ENCODE measurements at places on chromosomes 12 and 14. TPM values are rescaled to one million over a fixed set of nuclear protein-coding genes. Genes with fewer than 3 reads are reported as not detected.

The MYO1H gene
- polyA plus RNA-seq = not detected

The MORN3 gene
- 0.35 TPM for polyA plus RNA-seq

The GALNT6 gene
- polyA plus RNA-seq = 31.1 TPM

The LRCOL1 gene
- polyA plus RNA-seq = 0.11 TPM

The SDS gene
- polyA plus RNA-seq = not detected

The GPD1 gene
- polyA plus RNA-seq = 0.04 TPM

The FSCB gene
- polyA plus RNA-seq = not detected

The CSRP2 gene
- 95.9 TPM for polyA plus RNA-seq

The CLEC14A gene
- 0.25 TPM for polyA plus RNA-seq

- no peak for DNase-seq
These were observed 56.4 kb upstream of the USP44 start for GRCh38 chr12:95607642-95608041.

GRCh38 chr12:112810235-112810917, 18.8 kb downstream of the RPH3A start:
- no peak for DNase-seq

- no peak for DNase-seq
These were observed 9.3 kb downstream of the ZNF664 start for GRCh38 chr12:123982269-123982668.

- no peak for DNase-seq
These were observed 811 bp upstream of the MEG3 start for GRCh38 chr14:100824901-100825712.

- no peak for DNase-seq
These were observed 4.9 kb downstream of the TGM1 start for GRCh38 chr14:24258119-24258518.

GRCh38 chr14:102450206-102451063, 59.1 kb downstream of the ANKRD9 start:
- no peak for DNase-seq

DNA sequence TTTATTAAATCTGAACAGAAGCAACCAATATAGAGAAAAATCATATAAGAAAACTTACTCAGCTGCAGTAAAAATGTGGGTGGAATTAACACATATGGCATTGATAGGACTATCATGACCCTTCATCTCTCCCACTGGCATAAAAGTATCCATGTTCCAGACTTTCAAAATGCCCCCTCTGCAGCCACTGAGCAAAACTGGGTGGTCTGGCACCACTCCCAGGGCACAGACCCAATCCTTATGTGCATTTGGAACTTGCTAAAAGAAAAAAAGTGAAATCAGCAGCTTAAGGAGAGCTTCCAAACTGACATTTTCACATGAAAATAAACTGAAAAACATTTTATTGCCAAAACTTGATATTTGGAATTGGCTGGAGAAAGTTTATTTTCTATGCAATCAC, 141.5 kb downstream of the KIF21A start:
- DNase-seq = no peak

DNA sequence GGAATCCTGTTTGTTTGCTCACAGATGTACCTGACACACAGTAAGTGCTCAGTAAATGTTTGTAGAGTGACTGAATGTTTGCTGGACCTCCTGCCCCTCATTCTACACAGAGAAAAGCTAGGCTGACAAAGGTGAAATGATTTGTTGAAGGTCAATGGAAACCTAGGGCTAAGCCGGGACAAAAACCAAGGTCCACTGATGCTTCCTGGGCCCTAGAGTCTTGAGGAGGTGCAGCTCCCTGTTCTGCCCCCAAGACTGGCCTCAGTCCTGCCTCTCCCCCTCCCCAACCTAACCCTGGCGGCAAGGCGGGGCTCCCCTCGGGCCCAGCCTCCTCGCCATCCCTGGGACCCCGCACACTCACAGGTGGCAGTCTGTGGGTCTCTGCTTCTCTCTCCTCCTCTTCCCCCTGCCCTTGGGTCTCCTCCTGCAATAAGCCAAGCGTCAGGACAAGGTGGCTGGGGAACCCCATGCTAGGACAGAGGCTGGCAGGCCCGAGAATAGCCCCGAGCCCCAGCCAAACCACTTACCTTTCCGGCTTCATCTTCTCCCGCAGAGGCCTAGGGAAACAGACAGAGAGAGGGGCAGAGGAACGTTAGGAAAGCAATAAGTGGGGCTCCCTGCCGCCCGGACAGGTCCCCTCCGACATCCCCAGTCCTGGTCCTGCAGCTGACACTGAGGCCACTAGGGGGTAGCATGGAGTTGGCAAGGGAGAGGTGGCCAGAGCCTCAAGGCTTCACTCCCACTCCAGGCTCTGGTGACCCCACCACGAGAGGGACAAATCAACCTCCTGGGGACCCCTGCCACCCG, 9.3 kb downstream of the PGF start:
- no peak for DNase-seq

DNA sequence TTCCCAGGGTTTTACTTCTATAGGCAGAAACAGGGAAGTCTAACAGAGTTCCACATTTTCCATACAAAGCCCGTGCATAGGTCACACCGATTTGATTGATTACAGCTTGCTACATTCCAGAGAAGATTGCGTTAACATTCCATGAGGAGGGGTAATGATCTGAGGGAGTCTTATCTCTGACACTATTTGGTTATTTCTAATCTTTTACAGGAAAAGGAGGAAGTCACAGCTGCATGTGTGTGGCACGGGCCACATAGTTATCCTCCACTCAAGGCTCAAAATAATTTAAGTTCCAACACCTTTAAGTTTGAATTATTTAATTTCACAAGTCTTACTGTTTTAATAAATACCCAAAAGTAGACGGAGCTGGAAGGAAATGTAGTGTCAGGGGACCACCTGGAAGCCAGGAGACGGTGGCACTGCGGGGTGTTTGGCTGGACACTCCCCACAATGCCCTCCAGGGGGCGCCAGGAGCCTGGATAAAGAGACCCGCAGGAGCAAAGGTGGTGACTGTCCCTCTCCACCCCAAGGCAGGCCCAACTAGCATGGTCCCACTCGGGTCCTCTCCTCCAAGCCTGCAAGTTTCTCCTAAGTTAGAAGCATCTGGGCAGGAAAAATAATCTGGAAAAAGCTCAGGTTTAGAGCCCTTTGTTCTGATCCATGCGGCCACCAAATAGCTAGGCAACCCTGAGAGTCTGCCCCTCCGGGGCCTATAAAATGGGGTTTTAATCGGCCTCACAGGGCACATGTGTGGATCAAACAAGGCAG, 20.2 kb downstream of the KRT8 start:
- no peak for DNase-seq

- peak; percentile 32 for DNase-seq
These were observed 527.3 kb downstream of the SNAPC1 start for GRCh38 chr14:62289471-62289870.

DNA sequence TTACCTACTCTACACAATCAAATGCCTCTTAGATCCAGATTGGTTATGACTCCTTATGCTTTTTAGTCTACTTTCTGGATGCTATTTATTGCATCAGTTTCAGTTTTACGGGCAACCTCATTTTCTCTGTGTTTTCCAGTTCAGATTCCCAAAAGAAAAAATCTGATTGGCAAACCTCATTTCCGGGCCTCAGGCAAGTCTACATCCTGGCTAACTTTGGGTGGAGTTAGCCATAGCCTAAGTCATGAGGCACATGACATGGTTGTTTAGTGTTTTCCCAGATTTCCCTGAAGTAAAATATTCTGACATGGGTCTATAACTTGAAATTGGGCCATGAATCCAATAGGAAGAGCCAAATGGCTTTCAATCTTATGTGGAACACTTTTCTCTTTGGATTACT, 339.7 kb downstream of the NUAK1 start:
- DNase-seq = no peak

GRCh38 chr14:22597265-22597664, 835 bp upstream of the ABHD4 start:
- DNase-seq = no peak

GRCh38 chr12:66572845-66573244, 106.0 kb downstream of the GRIP1 start:
- no peak for DNase-seq

GRCh38 chr14:72753879-72754400, 140.0 kb downstream of the DPF3 start:
- DNase-seq = no peak

GRCh38 chr12:116071555-116072230, 205.8 kb downstream of the MED13L start:
- DNase-seq = no peak

- no peak for DNase-seq
These were observed 33.7 kb upstream of the A2M start for GRCh38 chr12:9149372-9149771.
